Cortex of kidney (tissue), 1 donor: ENCODE measurements at places on chromosomes 11 and 22.

DNA sequence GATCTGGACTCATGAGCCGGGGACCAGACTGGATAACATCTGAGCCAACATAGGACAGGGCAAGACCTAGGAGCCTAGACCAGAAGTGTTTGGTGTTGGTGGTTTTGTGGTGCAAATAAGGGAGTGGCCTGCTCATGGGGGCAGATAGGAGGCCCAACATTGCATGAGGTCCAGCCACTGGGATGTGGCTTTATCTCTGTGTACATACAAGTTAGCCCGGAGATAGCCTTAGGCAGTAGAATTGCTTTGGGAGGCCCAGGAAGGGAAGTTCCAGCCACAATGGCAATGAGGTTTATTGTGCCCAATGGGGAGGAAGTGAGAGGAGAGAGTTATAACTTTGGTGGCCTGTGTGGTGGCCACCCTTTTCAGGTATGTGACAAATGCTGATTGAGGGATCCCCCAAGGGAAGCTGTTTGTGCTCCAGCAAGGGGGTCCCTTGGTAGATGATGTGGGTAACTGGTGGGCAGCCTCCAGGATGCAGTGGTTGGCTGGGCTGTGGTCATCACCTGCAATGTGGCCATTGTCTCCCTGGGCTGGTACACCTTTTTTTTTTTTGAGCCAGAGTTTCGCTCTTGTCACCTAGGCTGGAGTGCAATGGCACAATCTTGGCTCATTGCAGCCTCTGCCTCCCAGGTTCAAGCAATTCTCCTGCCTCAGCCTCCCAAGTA lies 6.4 kb downstream of the LMO2 start:
- no peak for DNase-seq

DNA sequence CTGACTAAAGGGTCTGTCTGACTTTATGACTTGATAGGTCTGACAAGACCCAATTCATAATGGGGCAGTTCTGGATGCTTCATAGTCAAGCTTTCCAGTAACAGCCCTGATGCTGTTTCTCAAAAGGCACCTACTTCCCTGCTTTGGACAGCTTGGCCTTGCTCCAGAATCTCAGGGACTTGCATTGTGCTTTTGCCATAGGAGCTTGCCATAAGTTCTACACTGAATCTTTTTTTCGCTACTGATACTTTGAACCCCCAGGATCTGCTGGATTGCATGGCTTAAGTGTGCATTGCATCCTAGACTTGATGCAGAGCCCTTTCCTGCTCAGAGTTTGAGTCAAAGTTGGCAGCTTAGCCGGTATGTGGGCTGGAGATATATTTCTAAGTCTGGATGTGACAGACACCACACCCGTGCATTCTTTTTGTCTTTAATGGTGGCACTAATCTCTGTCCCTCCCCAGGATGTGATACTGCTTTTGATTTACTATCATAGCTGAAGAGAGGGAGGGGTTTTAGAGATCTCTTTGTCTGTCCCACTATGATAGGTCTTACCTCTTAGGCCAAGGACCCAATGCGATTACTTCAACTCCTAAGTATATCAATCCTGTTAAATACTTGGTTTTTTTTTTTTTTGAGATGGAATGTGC lies 16.9 kb upstream of the SLC3A2 start:
- DNase-seq, result no peak

DNA sequence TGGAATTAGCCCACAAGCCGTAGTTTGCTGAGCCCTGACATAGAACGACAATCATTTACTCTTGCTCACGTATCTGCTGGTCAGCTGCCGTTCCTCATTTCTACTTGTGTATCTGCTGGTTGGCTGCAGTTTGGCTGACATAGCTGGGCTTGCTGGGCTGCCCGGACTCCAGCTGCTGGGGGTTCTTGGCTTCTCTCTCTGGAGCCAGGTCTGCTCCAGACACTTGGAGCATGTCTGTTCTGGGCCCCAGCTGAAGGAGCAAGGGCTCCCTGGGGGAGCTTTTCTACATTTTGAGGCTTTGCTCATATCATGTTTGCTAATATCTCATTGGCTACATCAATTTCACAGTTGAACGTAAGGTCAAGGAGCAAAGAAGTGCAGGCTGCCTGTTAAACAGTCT lies 47.3 kb downstream of the PRDM11 start:
- DNase-seq, result no peak

GRCh38 chr11:85748455-85748891 lies 62.5 kb downstream of the SYTL2 start:
- DNase-seq, result no peak

DNA sequence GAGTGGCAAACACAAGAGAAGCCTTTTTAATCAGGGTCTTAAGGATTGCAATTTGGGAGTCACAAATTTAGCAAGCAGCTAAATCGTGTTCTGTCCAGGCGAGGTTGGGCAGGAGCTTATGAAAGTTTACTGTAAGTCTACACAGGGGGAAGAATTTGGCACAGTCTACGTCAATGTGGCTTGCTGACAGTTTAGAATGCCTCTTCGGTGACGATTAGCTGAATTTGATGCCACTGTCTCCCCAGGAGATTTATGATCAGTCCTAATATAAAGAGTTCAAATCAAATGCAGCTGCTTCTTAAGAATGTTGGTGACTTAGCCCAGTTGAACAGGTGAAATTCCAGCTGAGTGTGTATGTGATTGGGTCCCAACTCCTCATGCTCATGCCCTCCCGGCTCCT lies 114.1 kb upstream of the CLPB start:
- DNase-seq, result no peak

DNA sequence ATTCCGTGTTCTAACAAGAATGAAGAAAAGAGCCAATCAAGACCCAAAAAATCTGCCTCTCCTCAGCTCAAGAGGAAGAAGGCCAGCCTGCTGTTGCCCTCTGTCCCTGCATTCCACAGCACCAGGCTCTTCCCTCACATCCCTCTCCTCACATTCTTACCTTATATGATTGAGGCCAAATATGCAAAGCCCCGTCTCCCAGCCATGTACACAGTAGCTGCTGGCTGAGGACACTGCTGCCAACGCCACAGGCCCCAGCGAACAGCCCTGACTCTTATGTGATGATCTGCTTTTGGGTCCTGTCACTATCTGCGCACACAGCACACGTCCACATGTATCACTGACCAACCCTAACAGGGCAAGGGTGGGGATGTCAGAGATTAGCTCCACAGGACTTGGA lies 60.2 kb downstream of the MICAL3 start:
- DNase-seq, result no peak

GRCh38 chr22:36726007-36726380 lies 22.4 kb upstream of the CACNG2 start:
- no peak for DNase-seq

DNA sequence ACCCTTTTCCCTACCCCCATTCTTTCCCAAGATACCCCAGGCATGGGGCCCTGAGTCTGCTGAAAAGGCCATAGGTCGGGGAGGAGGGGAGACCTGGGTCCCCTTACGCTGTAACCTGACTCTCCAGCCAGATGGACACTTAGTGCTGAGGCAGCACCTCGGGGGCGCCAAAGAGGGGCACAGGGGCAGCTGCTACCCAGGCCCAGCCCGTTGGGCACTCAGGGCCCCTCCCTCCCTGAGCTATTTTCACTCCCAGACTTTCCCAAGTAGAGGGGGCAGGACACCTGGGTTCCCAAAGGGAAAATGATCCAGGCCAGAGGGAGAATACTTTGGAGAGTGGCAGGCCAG lies 933 bp downstream of the ACTN3 start:
- no peak for DNase-seq

GRCh38 chr11:120561286-120561685 lies 49.7 kb downstream of the GRIK4 start:
- no peak for DNase-seq

GRCh38 chr22:30452861-30453260 lies 19.0 kb downstream of the SEC14L3 start:
- no peak for DNase-seq

GRCh38 chr11:35100013-35100383 lies 39.0 kb upstream of the CD44 start:
- DNase-seq, result no peak

- no peak for DNase-seq
Observed at GRCh38 chr11:7892059-7892699, 38.9 kb downstream of the OR10A6 start.

- DNase-seq, result no peak
Observed at GRCh38 chr11:62139526-62140303, 15.9 kb downstream of the INCENP start.

DNA sequence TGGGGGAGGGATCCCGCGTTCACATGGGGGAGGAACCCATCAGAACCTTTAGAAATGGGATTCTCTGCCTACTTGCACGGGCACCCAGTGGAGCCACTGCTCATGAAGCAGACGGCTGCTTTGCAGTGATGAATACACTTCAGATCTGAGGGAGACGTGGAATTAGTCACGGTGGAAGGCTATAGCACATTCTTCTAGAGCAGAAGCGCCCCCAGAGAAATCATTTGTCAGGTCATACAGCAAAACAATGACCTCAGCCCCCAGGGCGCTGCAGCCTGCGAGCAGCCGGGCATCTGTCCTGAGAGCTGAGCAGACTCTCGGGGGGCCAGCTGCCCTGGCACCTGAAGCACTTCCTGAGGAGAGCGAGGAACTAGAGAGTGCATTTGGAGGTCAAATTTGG lies 12.7 kb downstream of the TP53AIP1 start:
- no peak for DNase-seq

- DNase-seq, result no peak
Observed at GRCh38 chr11:36037031-36037430, 93.2 kb downstream of the LDLRAD3 start.

DNA sequence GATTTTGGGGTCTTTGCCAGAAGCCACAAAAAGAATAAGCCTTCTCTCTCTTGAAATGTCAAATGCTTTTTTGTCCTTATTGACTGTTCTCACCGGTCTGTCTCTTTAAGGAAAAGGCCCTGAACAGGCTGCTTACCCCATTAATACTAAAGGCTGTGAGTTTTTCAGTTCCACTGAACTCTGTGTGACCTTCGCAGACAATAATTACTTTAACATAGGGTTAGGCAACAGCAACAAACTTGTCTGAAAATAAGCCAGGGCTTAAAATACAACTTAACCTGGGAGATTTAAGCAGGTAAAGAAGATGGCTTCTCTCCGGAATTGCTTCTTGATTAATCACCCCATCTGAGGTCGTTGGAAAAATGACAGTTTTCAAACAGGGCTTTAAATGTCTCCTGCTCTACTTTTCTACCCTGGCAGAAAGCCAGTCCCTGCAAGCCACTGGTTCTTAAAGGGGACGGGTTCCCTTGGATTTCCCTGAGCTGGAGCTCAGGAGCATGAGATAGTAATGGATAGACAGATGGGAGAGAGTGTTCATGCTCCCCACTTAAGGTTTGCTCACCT lies 69.4 kb downstream of the ARL14EP start:
- no peak for DNase-seq

GRCh38 chr22:26555478-26555877 lies 34.5 kb downstream of the TPST2 start:
- no peak for DNase-seq

- no peak for DNase-seq
Observed at GRCh38 chr11:113151521-113151920, 162.9 kb upstream of the TTC12 start.

DNA sequence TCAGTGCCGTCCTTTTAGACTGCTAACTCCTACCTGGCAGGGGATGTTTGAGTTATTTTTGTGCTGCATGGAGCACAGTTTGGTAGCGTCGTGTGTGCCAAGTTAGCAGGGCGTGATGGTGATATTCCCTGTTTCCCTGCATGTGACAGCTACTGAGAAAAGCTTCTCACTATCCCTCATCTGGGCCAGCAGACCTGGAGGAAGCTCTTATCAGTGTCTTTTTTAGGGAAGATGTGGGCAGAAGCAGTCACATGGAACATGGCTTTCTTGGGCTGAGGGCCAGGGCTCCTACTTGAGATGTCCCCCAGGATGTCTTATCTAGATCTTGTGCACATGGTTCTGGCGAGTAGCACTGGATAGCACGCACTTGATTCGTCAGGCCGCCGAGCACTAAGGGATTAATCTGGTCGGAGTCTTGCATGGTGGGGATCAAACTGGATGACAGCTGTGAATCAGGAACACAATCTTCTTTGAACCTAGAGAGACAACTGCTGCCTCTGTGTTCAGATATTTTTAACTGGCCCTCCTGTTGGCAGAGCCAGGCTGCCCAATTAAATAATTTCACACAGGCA lies 33.8 kb downstream of the TECTA start:
- DNase-seq, result no peak
